ENCODE measurements at places on chromosomes 7 and 10.

GRCh38 chr10:98226508-98227144, 41.4 kb downstream of the LOXL4 start:
- no peak for DNase-seq

- DNase-seq = no peak
These were observed 198.2 kb downstream of the FANK1 start for GRCh38 chr10:126094537-126094936.

GRCh38 chr10:49322371-49323170, 23.6 kb downstream of the C10orf71 start:
- DNase-seq = no peak

DNA sequence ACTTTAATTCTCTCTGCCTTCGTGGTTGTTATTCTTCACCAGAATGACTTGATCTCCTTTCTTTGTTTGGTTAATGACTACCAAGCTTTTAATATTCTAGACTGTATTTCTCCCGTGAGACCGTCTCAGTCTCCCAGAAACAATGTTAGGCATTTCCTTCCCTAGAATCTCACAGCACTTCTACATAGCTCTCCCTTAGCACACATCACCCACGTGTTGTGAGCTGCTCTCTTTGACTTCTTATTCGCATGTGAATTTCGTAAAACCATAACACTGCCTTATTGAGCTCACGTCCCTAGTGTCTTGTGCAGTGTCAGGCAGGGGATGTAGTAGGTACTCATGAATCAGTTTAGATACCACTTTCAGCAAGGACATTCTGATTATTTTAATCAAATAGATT, 57.5 kb upstream of the MGAM2 start:
- DNase-seq = no peak

DNA sequence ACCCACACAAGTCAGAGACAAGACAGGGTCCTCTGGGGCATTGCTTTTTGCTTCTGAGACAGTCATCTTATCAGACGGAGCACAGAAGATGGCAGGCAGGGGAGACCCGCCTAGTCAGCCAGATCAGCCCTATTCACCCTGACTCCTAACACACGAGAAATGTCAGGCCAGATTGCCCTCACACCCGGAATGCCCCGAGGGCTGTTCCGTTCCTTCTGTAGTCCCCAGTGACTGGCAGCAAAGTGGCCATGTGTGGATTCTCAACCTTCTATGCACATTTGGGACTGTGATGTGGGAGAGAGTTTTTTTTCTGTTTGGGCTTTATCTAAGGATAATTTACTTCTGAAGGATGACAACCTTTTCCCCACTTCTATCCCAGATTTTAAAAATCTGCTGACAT, 35.5 kb upstream of the TBX20 start:
- DNase-seq = no peak

DNA sequence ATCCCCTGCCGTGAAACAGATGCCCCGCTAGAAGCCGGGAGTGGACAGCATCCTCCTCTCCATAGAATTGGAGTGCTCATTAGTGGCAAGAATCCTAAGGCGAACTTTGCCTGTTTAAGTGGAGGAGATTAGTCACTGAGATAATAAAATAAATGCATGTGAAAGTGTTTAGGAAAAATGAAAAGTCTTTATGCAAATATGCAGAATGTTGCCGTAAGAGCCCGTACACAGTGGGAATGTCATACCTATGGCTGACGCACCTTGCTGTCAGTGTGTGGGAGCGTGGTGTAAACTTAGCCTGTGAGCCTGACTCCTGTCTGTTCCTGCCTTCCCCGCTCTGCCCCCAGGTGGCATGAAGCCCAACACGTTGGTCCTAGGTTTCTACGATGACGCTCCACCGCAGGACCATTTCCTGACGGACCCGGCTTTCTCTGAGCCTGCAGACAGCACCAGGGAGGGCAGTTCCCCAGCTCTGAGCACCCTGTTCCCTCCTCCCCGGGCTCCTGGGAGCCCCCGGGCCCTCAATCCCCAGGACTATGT, 1.7 kb upstream of the TRIP6 start:
- DNase-seq = peak; percentile 81

DNA sequence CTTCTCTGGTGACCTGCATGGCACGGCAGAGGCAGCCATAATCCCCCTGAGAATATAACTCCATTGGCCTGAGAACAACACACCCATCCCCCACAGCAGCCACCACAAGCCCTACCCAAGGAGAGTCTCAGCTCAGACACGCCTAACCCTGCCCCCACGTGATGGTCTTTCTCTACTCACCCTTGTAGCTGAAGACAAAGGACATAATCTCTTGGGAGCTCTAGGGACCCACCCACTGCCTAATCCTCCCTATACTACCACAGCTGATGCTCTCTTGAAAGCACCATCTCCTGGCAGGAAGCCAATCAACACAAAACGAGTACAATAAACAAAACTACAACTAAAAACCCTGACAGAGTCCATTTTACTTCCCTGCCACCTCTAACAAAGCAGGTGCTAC, 30.7 kb upstream of the HPSE2 start:
- peak; percentile 71 for DNase-seq

GRCh38 chr7:132996581-132997242, 85.2 kb downstream of the CHCHD3 start:
- DNase-seq = peak; percentile 48

DNA sequence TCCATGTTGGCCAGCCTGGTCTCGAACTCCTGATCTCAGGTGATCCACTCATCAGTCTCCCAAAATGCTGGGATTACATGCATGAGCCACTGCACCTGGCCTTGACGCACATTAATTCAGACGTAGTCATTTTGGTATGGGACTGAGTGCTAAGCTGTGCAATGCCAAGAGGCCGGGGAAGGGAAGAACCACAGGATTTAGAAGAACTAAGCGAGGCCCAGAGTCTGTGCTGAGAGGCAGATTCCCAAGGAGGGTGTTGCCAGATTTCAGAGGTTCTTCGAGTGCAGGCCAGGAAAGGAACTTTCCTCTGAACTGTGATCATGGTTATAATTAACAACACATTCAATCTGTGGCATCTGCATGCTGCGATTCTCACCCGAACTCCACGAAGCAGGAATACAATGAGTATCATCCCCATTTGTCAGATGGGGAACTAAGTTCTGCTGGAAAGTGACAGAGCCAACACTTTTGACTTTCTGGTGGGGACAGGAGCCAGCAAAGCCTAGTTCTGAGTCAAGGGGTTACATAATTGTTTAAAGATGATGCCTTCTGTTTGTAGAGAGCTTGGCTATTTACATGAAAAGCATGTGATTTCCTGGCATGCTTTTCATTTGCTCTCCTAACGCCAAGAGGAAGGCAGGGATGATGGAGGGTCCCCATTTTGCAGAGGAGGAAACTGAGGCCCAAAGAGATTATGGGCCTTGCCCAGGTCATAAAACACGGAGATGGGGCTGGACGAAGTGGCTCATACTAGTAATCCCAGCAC, 6.2 kb upstream of the ZAN start:
- DNase-seq = no peak

- peak; percentile 90 for DNase-seq
These were observed 7.1 kb upstream of the RBM20 start for GRCh38 chr10:110636932-110637557.

DNA sequence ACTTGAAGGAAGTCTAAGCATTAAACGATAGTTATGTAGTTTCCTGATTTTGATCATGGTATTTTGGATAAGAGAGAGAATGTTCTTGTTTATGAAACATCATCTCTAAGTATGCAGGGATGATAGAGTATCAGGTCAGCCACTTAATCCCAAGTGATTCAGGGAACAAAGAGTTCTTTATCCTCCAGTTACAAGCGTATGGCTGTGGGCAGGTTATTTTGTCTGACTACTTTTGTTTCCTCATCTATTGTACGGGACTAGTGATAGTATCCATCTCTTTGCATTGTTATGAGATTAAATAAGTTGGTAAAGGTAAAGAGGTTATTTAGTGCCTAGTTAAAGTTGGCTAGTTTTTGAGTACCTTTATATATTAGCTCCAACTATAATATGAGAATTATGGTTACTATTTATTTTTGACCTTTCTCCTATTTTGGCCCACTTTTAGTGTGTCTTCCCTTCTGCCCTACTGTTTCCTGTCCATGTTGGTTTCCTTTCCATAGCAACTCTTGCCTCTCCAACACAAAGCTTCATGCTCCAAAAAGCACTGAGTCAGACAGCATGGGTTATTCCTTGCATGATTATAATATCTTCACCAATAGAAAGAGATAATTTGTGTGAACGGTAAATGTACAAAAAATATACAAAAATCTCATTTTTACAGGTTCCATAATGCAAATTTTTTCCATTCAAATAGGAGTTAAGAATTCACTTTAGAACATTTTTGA, 65.4 kb downstream of the SP8 start:
- no peak for DNase-seq

DNA sequence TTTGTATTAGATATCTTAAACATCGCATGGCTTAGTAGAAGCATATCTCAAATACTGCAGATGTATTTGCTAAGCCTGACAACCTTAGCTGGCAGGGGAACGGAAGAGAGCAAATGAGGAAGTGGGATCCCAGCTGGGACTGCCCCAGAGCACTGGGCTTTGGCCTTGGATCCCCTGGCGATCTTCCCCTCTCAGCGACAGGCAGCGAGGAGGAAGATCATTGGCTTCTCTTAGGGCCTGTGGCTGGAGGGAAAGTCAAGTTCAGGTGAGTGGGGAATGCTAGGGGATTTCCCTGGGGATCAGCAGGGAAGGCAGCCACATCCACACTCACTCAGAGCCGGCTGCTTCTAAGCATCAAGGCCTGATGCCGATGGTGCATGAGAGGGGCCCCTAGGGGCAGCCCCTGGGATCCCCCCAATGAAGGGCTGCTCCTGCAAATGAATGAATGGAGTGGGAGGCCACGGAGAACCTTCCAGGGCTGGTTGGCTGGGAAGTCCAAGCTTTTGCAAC, 42.0 kb downstream of the LYZL2 start:
- DNase-seq = peak; percentile 72

DNA sequence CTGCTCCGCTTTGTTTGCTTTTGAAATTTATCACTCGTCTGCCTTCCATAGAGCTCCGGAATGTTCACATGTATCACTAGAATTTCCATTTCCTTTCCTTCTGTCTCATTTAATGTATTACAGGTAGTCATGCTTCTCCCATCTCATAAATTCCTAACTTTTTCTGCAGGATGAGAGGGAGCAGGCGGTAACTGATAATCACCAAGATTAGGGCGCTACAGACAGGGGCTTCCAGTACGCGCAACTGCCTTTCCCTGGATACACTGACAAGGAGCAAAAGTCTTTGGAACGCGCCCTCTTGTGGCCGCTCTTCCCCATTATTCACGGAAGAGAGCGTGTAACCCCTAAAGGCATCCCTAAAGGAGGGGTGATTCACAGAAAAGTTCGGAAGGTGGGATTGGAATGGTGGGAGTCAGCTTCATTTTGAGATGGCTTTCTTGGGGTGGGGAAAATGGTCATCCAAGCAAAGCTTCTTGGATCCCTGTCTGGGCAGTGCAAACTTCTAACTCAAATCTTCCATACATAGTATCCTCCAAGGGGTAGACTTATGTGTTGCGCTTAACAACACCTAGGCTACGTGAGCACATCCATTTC, 6.5 kb downstream of the INHBA start:
- peak; percentile 92 for DNase-seq

DNA sequence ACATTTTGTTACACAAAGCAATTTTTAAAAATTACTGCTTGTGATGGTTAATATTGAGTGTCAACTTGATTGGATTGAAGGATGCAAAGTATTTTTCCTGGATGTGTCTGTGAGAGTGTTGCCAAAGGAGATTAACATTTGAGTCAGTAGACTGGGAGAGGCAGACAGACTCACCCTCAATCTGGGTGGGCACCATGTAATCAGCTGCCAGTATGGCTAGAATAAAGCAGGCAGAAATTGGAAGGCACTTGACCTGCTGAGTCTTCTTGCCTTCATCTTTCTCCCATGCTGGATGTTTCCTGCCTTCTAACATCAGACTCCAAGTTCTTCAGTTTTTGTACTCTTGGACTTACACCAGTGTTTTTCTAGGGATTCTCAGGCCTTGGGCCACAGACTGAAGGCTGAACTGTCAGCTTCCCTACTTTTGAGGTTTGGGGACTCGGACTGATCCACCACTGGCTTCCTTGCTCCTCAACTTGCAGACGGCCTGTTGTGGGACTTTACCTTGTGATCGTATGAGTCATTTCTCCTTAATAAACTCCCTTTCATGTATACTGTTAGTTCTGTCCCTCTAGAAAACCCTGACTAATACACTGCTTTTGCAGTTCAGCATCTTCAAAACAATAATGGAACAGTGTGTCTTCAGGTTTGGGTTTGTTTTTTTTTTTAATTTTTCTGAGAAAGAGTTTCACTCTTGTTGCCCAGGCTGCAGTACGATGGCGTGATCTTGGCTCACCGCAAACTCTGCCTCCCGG, 244.1 kb upstream of the SEMA3C start:
- DNase-seq = no peak

DNA sequence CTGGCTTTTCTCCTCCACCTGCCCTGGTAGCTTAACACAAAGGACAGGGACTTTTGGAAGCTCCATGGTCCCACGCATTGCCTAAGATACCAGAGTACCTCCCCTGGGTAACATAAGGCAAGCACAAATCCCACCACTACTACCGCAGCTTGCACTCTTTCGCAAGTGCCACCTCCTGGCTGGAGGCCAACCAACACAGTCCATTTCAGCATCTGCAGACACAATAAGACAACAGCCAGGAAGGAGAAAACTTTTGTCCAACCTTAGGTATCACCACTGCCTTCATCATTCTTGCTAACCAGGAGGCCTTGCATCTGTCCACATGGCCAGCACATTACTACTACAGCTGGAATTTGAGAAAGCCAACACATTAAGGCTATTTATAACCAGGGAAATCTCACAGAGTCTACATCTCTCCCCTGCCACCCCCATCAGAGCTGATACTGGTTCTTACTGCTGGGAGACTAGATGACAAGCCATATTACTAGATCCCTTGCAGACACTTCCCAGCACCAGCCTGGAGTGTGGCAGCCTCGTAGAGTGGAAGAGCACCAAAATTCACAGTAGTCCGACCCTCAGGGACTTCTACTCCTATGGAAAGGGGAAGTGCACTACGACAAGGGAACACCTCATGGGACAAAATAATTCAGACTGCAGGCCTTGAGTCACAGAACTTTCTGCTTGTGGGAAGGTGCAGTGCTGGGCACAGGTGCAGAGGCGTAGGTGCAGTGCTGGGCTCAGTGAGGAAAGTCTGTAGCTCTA, 39.8 kb upstream of the CDK13 start:
- no peak for DNase-seq

- DNase-seq = no peak
These were observed 55.3 kb downstream of the SCIN start for GRCh38 chr7:12625836-12626235.

GRCh38 chr7:2698581-2699288, 10.7 kb downstream of the AMZ1 start:
- DNase-seq = peak; percentile 41

DNA sequence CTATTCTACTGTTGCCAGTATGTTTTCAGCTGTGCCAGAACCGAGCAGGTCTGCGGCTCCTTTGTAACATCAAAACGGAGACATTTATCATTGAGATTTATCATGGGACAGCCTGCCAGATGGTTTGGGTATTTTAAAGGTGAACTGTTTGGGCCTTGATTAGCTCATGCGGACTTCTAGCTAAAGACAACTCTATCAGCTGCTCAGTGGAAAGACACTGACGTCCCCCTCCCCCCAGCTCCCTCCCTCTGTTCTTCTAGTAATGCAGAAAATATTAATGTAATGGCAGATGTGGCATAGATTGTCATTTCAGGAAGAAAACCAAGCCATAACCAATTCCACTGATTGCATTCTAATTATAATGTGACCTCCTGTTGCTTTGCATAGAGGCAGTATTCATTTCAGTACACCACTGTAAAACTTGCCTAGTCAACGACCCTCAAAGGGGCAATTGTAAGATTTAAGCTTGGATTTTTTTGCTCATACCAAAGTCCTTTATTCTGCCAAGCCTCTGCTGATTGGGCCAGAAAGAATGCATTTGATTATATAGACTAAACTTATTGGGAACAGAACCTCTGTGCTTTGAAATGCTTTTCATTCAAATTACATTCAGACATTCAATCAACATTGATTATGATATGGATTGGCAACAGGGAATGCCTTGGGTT, 966.8 kb downstream of the LRMDA start:
- DNase-seq = no peak
